ENCODE measurements at places on chromosomes 6 and 20. TPM values are rescaled to one million over a fixed set of nuclear protein-coding genes. Genes with fewer than 3 reads are reported as not detected.

DNA sequence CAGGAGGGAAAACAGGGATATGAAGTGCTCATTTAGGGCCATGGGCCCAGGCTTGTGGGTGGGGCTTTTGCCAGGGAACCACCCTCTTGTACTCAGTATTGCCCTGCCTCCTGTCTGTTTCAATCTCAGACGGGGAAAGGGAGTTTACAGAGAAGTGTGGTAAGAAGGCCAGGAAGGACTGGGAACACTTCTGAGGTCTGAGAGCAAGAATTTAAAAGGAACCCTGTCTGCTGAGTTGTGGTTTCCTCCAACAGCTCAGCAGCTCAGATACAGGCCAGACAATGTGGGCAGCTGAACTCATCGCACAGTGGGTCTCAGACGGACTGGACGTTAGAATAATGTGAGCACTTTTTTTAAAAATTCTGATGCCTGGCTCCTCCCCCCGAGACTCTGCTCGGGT lies 354.1 kb upstream of the ARID1B start:
- no peaks in the 10 kb centered on the region for H3K27me3 ChIP-seq
- H3K4me1 ChIP-seq: peaks cover 17% of the 10 kb centered on the region
- no peaks in the 10 kb centered on the region for H3K36me3 ChIP-seq
- DNase-seq: no peak
- peak overlapping the region; percentile 3 for H3K27ac ChIP-seq

- DNase-seq: peak; percentile 42
- peak overlapping the region; percentile 88 for H3K27ac ChIP-seq
- H3K27me3 ChIP-seq: no peaks in the 10 kb centered on the region
Observed at GRCh38 chr6:33427585-33428223, 7.8 kb downstream of the SYNGAP1 start.

DNA sequence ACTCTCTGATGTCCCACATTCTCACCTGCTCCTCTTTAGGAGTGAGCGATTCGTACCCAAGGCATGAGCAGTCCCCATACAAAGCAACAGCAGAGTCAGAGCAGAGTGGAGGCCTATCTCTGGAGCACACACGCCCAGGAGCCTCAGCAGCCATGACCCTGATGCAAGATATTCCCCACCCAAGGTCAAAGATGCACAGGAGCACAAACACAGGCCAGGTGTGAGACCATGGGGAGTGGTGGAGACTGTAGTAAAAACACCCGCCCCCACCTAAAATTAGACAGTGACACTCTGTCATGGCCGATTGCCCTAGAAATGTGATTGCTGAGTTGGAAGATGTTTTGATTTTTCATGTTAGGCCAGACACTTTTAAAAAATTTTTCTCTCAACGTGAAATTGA lies 21.4 kb downstream of the RRBP1 start:
- DNase-seq: no peak
- H3K36me3 ChIP-seq: no peaks in the 10 kb centered on the region

DNA sequence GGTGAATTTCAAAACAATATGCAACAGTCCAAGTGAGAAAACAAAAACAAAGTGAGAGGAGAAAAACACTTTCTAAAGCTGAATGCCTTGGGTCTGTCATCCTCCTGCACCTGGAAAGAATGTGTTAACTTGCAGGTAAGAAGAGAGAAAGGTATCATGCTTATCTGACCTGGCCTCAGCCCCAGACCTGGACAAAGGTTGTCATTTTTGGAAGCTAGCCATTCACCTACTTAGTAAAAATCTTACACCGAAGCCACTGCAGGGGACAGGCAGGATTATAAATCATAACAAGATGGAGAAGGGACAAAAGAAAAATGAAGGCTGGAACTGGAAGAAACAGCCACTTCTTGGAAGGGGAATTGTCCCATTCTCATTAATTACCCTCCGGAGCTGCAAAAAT lies 69.4 kb downstream of the GFOD1 start:
- peaks cover 3% of the 10 kb centered on the region for H3K27me3 ChIP-seq
- H3K4me1 ChIP-seq: peaks cover 4% of the 10 kb centered on the region
- no peak for DNase-seq
- H3K27ac ChIP-seq: no peak overlapping the region
- H3K4me3 ChIP-seq: no peak overlapping the region

- H3K4me3 ChIP-seq: no peak overlapping the region
- no peak overlapping the region for H3K27ac ChIP-seq
- no peaks in the 10 kb centered on the region for H3K36me3 ChIP-seq
- peaks cover 12% of the 10 kb centered on the region for H3K4me1 ChIP-seq
- no peaks in the 10 kb centered on the region for H3K27me3 ChIP-seq
- no peak for DNase-seq
Observed at GRCh38 chr6:143401636-143402370, 48.7 kb downstream of the ADAT2 start.

GRCh38 chr20:17768271-17768670 lies 68.5 kb downstream of the BANF2 start:
- H3K4me1 ChIP-seq: no peaks in the 10 kb centered on the region
- no peaks in the 10 kb centered on the region for H3K36me3 ChIP-seq
- no peak for DNase-seq
- H3K27ac ChIP-seq: no peak overlapping the region
- H3K27me3 ChIP-seq: peaks cover 17% of the 10 kb centered on the region

DNA sequence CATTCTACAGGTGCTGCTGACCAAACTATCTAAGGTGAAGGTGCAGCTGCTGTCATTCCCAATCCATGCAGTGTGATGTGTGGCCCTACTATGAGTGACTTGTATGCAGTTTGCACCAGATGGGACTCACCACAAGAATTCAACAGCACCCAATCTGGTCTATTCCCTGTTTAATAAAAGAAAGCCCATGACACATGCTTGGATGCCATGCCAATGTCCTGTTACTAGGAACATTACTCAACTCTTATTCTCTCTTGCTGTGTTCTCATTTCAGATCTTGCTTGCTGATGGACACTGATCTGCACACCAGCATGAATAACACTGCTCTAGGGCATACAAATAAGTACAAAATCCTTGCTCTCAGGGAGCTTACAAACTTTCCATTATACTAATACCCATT lies 221.6 kb upstream of the CDYL start:
- no peak overlapping the region for H3K27ac ChIP-seq
- no peaks in the 10 kb centered on the region for H3K36me3 ChIP-seq
- DNase-seq: no peak
- H3K27me3 ChIP-seq: no peaks in the 10 kb centered on the region
- H3K4me3 ChIP-seq: no peak overlapping the region

DNA sequence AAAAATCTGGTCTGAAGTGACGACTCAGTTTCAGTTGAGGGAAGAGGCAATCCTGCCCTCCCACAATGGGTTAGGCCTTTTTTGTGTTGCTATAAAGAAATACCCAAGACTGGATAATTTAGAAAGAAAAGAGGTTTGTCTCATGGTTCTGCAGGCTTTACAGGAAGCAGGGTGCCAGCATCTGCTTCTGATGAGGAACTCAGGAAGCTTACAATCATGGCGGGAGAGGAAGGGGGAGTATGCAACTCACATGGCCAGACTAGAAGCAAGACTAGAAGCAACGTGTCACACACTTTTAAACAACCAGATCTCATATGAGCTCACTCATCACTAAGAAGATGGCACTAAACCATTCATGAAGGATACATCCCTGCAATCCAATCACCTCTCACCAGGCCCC lies 529.3 kb downstream of the KIF16B start:
- H3K4me1 ChIP-seq: no peaks in the 10 kb centered on the region
- H3K27ac ChIP-seq: no peak overlapping the region
- no peak for DNase-seq
- H3K4me3 ChIP-seq: no peak overlapping the region
- no peaks in the 10 kb centered on the region for H3K36me3 ChIP-seq

DNA sequence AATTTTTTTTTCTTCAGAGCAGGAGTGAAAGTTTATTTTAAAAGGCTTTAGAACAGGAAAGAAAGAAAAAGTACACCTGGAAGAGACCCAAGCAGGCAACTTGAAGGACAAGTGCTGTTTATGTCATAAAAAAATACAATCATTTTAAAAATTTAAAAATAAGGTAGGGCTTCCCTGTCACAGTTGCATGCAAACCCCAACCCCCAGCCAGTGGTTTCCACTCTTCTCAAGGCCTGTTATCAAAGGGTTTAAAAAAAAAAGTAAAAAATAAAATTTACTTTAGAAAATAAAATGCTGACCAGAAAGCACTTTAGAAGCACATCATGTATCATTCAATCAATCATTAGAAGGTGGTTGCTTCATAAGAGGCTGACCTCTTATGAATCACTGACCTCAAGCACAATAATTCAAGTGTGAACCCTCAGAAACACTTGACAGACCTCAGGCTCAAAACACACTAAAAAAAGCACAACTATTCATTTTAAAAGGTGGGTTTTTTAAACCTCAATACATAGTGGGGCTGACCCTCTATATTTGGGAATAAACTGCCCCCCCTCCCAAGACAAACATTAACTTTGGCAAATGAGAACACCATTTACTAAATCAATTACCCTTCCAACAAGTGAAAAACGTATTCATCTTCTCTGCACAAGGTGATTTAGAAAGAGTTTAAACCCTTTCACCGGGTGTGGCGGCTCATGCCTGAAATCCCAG lies 15.6 kb downstream of the ILRUN start:
- no peaks in the 10 kb centered on the region for H3K27me3 ChIP-seq
- no peak overlapping the region for H3K27ac ChIP-seq
- H3K4me1 ChIP-seq: peaks cover 3% of the 10 kb centered on the region
- no peaks in the 10 kb centered on the region for H3K36me3 ChIP-seq
- DNase-seq: no peak

DNA sequence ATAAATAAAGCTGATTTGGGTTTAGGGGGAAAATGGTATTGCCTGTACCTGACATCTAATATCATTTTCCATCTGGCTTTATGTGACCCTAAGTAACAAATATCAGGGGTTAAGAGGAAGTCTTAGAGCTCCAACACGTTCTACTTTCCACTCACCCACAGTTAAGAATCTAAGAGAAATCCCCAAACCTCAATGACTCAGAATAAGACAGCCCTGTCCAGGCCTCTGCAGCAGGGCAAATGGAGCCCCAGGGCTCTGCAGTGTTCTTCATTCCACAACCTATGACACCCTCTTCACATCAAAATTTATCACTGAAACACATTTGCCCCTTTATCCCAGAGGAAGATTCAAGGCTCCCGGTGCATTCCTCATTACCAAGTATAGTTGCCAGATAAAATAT lies 20.3 kb upstream of the TENT5A start:
- H3K27me3 ChIP-seq: no peaks in the 10 kb centered on the region
- no peak overlapping the region for H3K4me3 ChIP-seq
- H3K36me3 ChIP-seq: no peaks in the 10 kb centered on the region

GRCh38 chr20:62899633-62900051 lies 26.7 kb downstream of the DIDO1 start:
- no peak overlapping the region for H3K4me3 ChIP-seq
- no peak overlapping the region for H3K27ac ChIP-seq
- no peaks in the 10 kb centered on the region for H3K27me3 ChIP-seq
- no peak for DNase-seq
- H3K4me1 ChIP-seq: peaks cover 3% of the 10 kb centered on the region

RAET1L gene
- total RNA-seq: not detected

TTI1 gene
- total RNA-seq: 27.6 TPM

MYCT1 gene
- total RNA-seq: 0.25 TPM

PSMB1 gene
- total RNA-seq: 106 TPM

KIZ gene
- total RNA-seq: 41.2 TPM
